ENCODE measurements at places on chromosomes 12 and 14.
A peak's percentile ranks its signal among the peaks of the same experiment; 100 is the strongest.

- DNase-seq = no peak
Measured at GRCh38 chr12:2486796-2487195, 308.0 kb upstream of the FKBP4 start.

DNA sequence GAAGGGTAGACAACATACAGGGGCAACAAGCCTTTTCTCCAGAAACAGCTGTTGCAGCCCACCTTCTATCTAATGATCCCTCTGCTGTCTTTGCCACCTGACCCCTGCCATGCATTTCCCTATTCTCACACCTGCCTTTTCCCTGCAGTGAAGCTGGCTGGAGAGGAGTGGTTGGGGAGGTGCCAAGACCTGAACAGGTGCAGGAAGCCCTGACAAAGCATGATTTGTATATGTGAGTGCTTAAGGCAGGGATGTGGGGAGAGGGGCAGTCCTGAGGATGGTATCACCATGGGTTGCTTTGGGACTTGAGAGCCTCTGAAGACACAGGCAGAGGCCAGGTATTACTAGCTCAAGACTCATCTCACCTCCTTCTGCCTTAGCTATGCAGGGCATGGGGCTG is 2.9 kb upstream of the PFDN5 start:
- DNase-seq = no peak

GRCh38 chr12:71645268-71645667 is 18.4 kb downstream of the ZFC3H1 start:
- peak; percentile 64 for DNase-seq

DNA sequence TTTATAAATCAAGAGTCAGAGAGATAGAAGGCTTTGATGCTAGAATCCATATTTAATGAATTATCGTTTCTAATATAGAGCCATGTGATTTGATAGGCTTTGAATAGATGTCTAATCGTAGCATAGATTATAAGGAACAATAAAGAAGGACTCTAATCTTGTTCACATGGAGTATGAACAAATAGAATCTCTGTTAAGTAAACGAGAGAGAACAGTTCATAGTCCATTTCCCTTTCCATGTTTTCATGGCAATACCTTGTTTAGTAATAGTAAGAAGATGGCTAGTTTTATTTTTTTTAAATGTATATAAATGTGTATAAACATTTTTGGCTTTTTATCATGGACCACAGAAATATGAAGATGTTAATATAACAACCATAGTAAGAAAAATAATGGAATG is 32.3 kb upstream of the RAD51AP1 start:
- DNase-seq = no peak

GRCh38 chr12:117328556-117329100 is 32.8 kb downstream of the NOS1 start:
- no peak for DNase-seq

GRCh38 chr12:69879007-69879960 is 54.3 kb downstream of the MYRFL start:
- peak; percentile 80 for DNase-seq

All from OCI-M1 (cell line).